Nephron progenitor cell (in vitro differentiated cells): ENCODE measurements at places on chromosomes 4 and X.

- no peak overlapping the region for H3K4me3 ChIP-seq
- H3K27ac ChIP-seq: peak overlapping the region; percentile 97
Observed at GRCh38 chr4:85807247-85807950, 332.4 kb downstream of the ARHGAP24 start.

GRCh38 chrX:31629195-31629594 lies 557.4 kb upstream of the FTHL17 start:
- no peak overlapping the region for H3K4me3 ChIP-seq
- H3K27me3 ChIP-seq: no peaks in the 10 kb centered on the region
- H3K4me1 ChIP-seq: peaks cover 10% of the 10 kb centered on the region
- no peak for DNase-seq

GRCh38 chr4:79551555-79551954 lies 143.5 kb upstream of the GK2 start:
- no peak for DNase-seq
- H3K36me3 ChIP-seq: no peaks in the 10 kb centered on the region
- no peaks in the 10 kb centered on the region for H3K4me1 ChIP-seq
- H3K4me3 ChIP-seq: no peak overlapping the region
- H3K27ac ChIP-seq: no peak overlapping the region
- no peaks in the 10 kb centered on the region for H3K27me3 ChIP-seq

DNA sequence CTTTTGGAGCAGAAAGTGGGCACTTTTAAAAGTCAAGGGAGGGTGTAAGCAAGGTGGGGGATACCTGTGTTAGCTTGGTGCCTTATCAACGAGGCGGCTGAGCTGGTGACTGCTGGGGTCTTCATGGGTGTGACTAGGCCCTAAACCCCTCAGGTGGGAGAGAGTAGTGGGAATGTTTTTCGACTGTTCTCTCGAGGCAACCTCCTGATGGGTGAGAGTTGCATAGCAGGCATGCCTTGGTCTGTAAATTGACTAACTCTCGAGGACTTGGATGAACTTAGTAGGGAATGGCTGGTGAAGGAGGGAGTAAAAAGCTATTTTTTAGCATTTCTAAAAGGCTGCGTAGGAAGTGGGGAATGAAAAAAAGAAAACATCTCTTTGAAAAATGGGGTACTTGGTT lies 80.0 kb downstream of the ARHGAP10 start:
- H3K4me3 ChIP-seq: no peak overlapping the region
- H3K4me1 ChIP-seq: peaks cover 54% of the 10 kb centered on the region
- no peaks in the 10 kb centered on the region for H3K27me3 ChIP-seq
- no peak for DNase-seq
- H3K36me3 ChIP-seq: peaks cover 5% of the 10 kb centered on the region
- H3K27ac ChIP-seq: no peak overlapping the region

DNA sequence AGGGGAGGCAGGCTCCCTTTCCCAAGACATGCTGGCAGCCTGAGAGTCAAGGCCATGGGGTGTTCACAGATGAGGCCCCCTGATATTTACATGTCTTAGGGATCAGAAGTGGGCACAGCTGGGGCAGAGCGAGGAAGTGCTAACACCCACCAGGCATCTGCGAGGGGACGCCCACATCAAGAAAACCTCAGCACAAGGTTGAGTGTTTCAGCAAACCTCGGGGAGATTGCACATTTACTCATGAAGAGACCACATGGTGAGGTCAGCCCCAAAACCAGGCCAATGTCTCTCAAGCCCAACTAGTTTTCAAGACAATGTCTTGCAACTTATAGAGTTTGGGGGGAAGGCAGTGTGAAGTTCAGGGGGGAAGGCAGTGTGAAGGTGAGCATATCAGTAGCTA lies 55.2 kb downstream of the CLNK start:
- peaks cover 6% of the 10 kb centered on the region for H3K27me3 ChIP-seq
- H3K4me1 ChIP-seq: peaks cover 36% of the 10 kb centered on the region
- H3K4me3 ChIP-seq: no peak overlapping the region
- H3K27ac ChIP-seq: no peak overlapping the region
- H3K36me3 ChIP-seq: no peaks in the 10 kb centered on the region

DNA sequence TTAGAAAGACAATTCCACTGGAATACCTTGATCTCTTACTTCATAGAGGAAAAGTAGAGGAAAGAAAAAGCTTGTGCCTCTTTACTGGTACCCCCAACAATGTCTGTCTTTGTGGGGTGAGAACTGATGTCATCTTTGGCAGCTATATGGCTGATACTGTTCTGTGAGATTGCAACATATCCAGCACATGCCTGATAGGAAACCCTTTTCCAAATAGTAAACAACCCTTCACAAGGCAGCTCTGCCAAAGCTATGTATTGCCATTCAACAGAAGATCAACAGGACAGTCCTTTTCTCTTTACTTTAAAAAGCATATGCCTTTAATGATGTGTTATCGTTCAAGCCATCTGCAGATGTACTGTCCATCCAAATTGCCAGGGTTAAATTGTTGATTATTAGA lies 105.9 kb downstream of the IL1RAPL1 start:
- H3K4me1 ChIP-seq: no peaks in the 10 kb centered on the region
- H3K27ac ChIP-seq: no peak overlapping the region
- DNase-seq: no peak
- H3K36me3 ChIP-seq: no peaks in the 10 kb centered on the region

DNA sequence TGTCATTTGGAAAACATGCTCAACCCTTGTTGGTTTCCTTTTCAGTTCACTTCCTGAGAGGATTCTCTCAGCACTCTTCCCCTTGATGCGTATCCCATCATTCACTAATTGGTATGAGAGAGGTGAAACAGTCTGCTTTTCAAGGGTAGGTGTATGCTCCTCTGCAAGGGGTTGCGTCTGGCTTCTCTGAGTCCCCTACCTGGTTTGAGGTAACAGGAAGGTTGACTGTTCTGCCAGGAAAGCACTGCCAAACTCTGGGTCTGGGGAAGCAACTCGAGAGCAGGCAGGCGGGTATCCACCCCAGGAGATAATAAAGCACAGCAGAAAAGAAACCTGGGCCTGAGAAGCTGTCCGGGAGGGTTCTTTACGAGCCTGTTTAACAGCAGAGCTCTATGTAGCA lies 101.2 kb downstream of the SHROOM4 start:
- DNase-seq: no peak
- peak overlapping the region; percentile 89 for H3K27ac ChIP-seq
- H3K4me3 ChIP-seq: no peak overlapping the region
- H3K4me1 ChIP-seq: peaks cover 32% of the 10 kb centered on the region

GRCh38 chrX:131216828-131217227 lies 72.3 kb downstream of the IGSF1 start:
- no peaks in the 10 kb centered on the region for H3K4me1 ChIP-seq
- no peak for DNase-seq
- no peaks in the 10 kb centered on the region for H3K36me3 ChIP-seq
- H3K4me3 ChIP-seq: no peak overlapping the region
- peaks cover 21% of the 10 kb centered on the region for H3K27me3 ChIP-seq

- H3K4me1 ChIP-seq: no peaks in the 10 kb centered on the region
- H3K27me3 ChIP-seq: no peaks in the 10 kb centered on the region
- DNase-seq: no peak
Observed at GRCh38 chrX:84133023-84133422, 55.0 kb downstream of the RPS6KA6 start.

DNA sequence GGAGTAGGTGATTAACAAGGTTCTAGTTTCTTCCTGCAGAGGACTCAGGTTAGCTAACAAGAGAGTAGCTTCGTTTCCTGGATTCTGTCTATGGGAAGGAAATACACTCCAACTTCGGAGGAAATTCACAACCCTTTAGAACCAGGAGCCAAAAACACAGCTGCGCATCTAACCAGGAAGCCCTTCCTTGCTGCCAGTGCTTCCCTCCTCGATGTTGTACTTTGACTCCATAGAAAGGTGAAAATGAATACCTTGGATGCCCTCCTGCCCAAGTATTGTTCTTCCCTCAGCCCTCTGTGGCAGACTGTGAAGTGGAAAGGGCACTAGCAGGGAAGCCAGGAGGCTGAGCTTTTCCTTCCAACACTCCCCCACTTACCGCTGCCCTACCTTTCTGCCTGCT lies 35.1 kb downstream of the AKAP4 start:
- peaks cover 4% of the 10 kb centered on the region for H3K4me1 ChIP-seq
- DNase-seq: no peak
- H3K36me3 ChIP-seq: peaks cover 4% of the 10 kb centered on the region
- no peak overlapping the region for H3K27ac ChIP-seq
- H3K27me3 ChIP-seq: peaks cover 2% of the 10 kb centered on the region
- H3K4me3 ChIP-seq: no peak overlapping the region
